Hypothalamus (tissue), 51 donors: ENCODE measurements at places on chromosomes 1 and 21.
A peak's percentile ranks its signal among the peaks of the same experiment; 100 is the strongest.

GRCh38 chr1:241586905-241587512 is 53.2 kb downstream of the CHML start:
- DNase-seq = no peak

DNA sequence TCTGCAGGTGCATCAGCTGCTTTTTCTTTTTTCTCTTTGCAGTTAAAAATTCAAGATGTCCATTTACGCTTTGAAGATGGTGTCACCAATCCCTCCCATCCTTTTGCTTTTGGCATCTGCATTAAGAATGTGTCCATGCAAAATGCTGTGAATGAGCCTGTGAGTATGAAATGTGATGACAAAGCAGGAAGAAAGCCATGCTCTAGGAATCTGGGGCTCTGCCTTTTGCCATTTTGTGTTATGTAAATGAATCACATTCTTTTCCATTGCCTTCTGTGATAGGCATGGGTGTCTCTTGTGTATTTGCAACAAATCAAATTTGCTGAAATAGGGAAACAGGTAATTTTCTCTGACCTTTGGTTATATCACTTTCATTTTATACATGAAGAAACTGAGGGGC is 19.4 kb downstream of the VPS13D start:
- no peak for DNase-seq

GRCh38 chr1:89953131-89953626 is 41.7 kb upstream of the ZNF326 start:
- DNase-seq = peak; percentile 11

GRCh38 chr1:241551759-241552638 is 19.8 kb downstream of the KMO start:
- DNase-seq = no peak

DNA sequence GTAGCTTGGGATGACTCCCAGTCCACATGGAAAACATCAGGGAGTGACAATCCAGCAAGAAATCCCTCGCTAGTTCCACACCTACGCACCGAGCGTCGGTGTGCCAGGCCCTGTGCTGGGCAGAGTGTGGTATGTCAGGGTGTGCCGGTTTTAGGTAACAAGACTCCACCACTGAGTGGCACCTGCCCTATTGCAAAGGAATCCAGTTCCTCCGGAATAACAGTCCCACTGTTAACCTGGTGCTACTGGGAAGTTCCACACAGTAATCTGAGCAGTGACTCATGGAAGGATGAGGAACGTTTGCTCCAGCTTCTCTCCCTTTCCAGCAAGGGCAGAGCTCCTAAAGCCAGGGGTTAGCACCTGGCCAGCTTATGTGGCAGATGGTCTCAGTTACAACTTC is 14.3 kb downstream of the RNF207 start:
- DNase-seq = no peak

DNA sequence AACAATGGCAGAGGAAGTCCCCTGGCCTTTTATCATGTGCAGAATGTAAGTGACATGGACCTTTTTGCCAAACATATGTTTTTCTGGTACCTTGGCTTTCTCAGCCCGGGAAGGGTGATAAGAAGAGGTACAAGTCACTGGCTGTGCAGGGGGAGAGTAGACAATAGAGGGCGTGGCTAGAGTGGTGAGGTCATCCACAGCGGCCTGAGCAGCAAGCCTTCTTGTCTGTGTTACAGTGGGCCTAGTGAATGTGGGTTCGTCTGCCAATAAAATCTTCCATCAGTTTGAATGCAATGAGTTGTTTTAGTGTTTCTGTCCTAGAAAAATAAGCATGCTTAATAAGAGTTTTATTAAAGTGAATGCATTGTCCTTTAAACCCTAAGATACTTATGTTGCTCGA is 59.0 kb upstream of the PGD start:
- DNase-seq = peak; percentile 41

DNA sequence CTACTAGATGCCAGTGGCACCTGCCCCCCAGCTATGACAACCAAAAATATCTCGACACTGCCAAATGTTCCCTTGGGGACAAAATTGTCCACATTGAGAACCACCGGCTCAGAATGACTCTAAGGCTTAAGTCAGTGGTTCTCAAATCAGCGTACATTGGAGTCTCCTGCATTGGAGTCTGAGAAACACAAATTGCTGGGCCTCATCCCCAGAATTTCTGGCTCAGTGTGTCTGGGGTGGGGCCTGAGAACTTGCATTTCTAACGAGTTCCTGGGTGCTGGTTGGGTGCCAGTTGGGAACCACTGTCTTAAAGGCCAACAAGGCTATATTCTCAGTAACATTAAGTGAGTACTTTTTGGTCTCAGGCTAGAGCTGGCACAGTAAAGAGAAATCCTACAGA is 77.7 kb upstream of the GADD45A start:
- no peak for DNase-seq

GRCh38 chr1:163414778-163415177 is 93.0 kb downstream of the NUF2 start:
- no peak for DNase-seq

DNA sequence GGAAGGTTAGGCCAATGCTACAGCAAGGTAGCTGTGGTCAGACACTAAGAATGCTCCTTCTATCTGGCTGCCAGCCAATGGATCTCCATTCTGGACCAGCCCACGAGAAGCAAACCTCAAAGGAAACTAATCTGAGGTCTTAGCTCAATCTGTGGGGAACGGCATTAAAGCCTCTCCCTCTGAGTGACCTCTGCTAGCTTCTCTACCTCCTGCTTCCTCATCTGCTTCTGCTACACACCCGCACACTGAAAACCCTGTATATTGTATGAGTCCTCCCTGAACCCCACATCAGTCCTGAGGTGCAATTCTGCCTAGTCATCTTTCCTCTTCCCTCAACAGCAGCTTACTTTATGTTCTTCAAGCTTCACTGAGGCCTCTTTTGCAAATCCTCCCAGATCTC is 6.9 kb upstream of the GALE start:
- DNase-seq = no peak

GRCh38 chr1:40352126-40352525 is 21.4 kb upstream of the SMAP2 start:
- DNase-seq = no peak

DNA sequence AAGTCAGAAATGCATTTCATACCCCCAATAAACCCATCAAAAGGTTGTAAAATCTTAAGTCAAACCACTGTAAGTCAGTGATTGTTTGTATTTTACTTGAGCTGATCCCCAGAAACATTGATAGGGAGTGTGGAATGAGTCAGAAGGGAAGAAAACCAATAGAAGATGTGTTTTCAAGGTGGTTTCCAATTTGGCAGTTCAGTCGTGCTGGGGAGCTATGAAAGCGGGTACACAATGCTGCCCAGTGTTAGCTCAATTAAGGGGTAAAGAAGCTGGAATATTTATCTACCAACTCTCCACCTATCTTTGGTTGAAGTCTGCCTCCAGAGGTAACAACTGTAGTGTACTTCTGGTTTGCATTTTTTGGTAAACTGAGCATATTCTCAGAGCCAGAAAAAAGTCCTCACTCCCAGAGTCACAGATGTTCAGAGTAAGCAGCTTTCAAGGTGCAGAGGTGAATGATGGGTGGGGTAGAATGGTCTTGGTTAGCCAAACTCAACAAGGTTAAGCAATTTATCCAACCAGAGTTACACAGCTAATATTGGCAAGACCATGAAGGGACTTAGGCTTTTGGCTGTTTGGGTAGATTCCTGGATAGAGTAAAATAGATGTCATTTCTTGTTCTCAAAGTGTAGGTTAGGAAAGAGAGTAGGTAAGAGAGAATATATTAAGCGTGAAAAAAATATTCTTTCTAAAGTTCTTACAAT is 202.9 kb upstream of the ADGRL2 start:
- DNase-seq = no peak

DNA sequence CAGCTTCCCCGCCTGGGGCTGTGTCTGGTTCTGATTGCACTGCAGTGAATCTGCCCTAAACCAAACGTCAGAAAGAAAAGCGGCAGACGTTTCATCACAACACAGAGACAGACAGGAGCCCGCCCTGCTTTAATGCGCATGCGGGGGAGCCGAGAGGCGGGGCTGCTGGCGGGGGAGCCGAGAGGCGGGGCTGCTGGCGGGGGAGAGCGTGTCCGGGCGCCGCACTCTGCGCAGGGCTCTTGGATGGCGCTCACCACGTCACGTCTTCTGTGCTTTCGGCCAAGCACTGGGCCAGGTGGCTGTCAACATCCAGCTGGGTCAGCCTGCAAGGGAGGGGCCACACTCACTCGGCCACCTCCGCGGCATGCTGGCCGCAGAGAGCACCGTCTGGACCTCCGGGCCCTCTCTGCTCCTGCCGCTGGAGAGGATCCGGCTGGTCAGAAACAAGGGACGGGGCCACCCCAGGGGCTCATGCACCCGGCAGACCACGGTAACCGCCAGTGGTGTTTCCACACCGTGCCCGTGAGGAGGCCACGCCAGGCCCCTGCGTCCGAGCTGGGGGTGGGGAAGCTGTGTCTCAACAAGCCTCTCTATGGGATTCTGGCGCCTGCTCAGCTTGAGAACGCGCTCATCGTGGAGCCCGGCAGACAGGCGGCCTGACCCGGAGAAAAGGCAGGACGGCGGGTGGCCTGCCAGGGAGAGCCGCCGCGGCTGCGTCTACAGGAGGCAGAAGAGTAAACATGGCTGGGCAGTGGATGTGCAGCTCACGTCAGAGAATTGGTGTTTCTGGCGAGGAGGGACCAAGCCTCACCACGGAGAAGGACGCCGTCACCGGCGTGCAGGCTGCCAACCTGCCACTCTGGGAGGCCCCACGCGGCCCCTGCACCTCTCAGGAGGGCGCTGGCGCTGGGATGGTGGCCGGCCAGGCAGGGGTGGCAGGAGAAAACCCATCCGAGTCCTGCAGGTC is 4.8 kb downstream of the FAAP20 start:
- peak; percentile 84 for DNase-seq

GRCh38 chr1:205318231-205318991 is 3.1 kb downstream of the NUAK2 start:
- no peak for DNase-seq

DNA sequence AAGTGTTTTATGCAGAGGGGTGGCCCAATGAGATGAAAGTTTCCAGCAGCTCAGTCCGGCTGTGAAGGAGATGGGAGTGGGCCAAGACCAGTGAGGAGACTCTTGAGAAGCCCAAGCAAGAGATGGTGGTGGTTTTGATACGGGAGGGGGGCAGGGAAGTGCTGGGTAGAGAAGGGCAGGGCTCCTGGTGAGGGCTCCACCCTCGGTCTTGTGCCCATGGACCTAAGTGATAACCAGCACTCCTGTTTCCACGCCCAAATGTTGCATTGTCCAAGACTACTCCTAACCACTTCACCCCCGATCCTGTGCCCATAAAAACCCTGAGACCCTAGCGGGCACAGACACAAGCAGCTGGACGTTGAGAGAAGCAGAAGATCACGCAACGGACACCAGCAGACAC is 140.9 kb downstream of the MIS18A start:
- DNase-seq = no peak

DNA sequence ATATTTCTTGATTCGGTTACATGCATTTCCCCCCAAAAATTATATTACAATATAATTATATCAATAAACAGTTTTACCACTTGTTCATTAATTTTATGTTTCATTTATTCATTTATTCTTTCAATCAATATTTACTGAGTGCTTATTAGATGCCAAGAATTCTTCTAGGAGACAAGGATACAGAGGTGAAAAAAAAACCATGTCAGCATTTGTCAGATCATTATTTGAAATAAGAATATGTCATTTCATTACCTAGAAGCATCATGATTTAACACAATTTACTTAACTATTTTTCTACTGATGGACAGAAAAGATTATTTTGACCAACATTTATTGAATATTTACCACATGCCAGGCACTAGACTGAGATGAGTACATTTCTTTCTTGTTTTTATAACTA is 512.7 kb downstream of the LMO4 start:
- no peak for DNase-seq

DNA sequence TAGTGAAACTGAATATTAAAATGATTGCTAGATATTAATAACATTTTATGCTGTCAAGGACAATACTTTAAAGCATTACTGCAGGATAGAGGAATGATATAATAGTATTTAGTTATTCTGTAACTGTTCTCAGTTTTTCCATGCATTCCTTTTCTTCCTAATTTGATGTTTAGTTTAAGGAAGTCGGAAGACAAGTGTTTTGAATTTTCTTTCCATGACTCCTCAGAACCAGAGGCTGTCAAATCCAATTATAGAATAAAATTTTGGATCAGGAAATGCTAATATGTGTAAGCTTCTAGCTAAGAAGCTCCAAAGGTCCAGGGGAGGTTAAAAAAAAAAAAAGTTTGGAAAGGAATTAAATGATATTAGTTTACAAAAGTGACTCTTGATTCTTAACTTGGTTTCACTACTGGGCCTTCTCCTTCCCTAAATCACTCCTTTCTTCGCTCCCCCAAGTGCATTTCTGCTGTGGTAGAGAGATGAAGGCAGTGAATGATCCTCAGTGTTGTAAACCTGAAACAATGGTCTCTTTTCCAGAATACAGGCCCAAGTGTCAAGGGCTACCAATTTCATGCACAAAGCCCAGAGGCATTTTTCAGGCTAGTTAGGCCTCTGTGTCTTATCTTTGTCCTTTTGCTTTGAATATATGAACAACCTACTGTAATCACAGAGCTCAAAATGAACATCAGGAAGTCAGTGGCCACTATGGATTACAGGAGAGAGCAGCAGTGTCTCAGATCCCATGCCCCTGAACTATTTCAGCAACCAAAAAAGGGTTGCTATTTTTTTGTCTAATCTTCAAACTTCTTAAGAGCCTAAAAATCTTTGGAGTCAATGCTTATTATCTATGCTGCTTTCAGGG is 6.2 kb downstream of the ADSS2 start:
- DNase-seq = no peak

DNA sequence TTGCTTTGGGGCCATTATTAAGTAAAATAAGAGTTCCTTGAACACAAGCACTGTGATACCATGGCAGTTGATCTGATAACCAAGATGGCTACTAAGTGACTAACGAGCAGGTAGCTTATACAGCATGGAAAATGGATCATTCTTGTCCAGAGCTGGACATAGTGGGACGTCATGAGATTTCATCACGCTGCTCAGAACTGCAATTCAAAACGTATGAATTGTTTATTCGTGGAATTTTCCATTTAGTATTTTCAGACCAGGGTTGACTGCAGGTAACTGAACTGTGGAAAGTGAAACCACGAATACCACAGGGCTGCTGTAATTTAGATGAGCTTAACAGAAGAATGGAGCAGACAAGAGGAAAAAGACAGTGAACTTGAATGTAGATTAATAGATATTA is 38.9 kb downstream of the CCDC18 start:
- DNase-seq = no peak

- DNase-seq = no peak
These were observed 5.9 kb downstream of the TP73 start for GRCh38 chr1:3658231-3658615.

- DNase-seq = no peak
These were observed 81.0 kb downstream of the RGS7 start for GRCh38 chr1:241275981-241276380.
